ENCODE measurements at places on chromosomes 3 and 15.
A peak's percentile ranks its signal among the peaks of the same experiment; 100 is the strongest.

GRCh38 chr3:14431452-14431916 is 29.1 kb downstream of the SLC6A6 start:
- no peak for DNase-seq

GRCh38 chr3:52432691-52433141 is 12.2 kb downstream of the SEMA3G start:
- no peak for DNase-seq

GRCh38 chr3:159624616-159625015 is 364.0 kb upstream of the IL12A start:
- no peak for DNase-seq

DNA sequence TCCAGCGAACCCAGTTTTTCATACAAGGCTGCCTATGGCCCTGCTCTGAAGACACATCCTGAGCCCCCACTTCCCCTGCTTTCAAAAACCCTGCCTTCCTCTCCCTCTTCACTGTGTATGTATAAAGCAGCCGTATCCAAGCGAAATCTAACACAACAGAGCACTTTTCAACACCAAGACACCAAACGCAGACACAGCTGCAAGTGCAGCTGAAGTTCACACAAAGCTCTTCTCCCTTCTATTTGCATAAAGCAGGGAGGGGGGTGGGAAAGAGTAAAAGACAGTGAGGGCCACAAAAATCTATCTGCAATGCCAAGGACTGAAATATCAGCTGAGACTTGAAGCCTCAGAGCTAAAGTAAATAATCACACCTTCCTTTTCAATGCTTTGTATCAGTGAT is 35.1 kb upstream of the CSPG5 start:
- no peak for DNase-seq

DNA sequence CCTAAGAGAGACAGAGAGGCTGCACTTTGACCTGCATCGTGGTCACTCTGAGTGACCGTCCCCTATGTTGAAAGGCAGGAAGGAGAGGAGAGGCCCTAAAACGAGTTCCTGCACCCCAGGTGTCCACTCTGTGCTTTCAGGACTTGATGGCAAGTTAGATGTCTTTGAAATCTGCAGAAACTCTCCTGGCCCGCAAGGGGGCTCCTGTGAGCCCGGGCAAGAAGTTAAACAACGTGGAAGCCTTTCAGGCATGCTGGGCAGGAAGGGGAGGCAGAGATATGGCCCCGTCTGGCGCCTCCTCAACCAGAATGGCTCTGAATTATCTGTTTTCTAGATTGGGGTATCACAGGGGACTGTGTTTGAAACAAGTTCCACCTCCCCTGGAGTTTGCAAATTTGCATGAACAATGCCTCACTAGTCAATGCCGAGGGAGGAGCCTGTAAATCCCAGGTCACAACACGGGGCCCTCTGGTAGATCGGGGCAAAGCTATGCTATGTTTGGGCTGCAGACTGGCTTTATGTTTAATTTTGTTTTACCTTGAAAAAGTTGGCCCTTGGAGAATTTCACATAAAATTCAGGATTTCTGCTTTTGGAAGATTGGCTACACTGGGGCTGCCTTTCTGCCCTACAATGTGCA is 9.8 kb downstream of the CTXND1 start:
- peak; percentile 56 for DNase-seq

- no peak for DNase-seq
These were observed 26.2 kb downstream of the LRRFIP2 start for GRCh38 chr3:37148208-37148607.

GRCh38 chr15:62799037-62799436 is 243.5 kb upstream of the TPM1 start:
- no peak for DNase-seq

GRCh38 chr15:28933710-28934445 is 48.1 kb downstream of the APBA2 start:
- no peak for DNase-seq

DNA sequence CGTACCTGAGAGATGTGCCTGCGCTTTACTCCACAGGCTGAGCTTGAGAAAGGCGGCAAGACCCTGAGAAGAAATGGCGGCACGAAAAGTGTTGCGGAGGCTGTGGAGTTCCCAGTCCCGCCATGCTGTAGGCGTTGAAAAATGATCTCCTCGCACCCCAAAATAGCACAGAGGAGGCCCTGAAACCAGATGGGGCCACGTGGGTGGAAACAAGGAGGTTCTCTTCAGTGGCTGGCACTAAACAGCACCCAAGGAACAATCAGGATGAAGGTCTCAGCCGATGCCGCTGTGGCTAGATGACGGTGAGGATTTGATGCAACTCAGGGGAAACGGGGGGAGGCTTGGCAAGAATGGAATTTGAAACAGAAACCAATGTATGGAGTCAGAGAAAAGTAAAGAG is 57.3 kb downstream of the TMEM212 start:
- DNase-seq = no peak

- no peak for DNase-seq
These were observed 8.0 kb downstream of the CCDC14 start for GRCh38 chr3:123952844-123953520.

- DNase-seq = no peak
These were observed 12.1 kb downstream of the LACTB start for GRCh38 chr15:63133786-63134185.

GRCh38 chr15:65806397-65806796 is 14.3 kb upstream of the DENND4A start:
- DNase-seq = no peak

DNA sequence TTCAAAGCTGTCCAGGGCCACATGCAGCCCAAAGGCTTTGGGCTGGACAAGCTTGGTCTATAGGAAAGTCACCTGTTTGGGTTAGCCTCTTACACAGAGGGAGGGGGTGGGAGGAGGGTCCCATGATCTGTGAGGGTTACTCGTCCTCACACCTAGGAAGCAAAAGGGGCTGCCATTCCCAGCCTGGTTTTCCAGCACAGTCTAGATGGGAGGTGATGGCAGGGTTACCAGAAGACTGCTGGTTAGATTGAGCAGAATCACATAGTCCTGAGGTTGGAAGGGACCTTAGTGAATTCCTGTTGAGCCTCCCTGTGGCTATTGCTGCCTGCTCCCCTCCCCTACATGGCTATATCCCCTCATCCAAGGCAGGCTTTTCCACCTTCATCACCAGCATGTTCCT is 101.8 kb downstream of the SEMA5B start:
- no peak for DNase-seq

DNA sequence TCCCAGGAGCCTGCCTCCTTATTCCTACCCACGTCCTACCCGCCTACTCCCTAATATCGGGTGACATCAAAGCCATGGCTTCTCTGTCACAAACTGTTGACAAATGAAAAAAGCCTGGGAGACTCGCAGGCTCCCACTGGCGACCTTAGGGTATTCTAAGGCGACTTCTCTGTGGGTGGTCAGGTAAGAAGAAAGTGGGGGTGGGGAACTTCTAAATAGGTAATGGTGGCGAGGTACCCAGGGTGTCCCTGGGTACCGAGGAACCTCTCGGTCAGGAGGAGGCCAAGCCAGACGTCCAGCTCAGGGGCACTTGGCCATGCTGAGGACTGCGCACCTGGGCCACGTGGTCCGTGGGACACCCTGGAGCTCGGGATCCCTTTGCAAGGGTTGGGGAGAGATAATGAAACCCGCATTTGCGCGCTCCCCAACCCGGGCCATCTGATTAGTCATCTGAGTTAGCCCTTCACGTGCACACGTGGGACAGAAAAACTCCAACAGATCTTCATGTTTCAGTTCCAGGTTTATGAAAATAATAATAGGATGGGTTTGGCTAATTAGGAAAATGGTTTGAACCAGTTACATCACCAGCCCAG is 78.2 kb downstream of the NR2F2 start:
- no peak for DNase-seq

DNA sequence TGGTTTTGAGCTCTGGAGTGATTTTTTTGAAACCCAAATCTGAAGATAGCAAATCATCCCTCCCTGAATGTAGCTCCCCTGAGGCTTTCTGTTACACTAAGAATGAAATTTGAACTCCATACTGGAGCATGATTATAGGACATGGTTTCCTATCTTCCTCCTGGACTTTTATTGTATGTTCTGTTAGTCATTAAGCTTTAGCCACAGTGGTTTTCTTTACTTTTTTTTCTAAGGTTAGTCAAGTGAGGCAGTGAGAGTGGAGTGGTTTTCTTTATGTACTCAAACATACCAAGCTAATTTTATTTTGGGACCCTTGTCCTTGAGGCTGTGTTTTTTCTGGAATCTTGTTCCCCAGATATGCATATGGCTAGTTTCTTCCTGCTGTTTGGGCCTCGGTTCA is 55.2 kb upstream of the FRMD4B start:
- DNase-seq = no peak

DNA sequence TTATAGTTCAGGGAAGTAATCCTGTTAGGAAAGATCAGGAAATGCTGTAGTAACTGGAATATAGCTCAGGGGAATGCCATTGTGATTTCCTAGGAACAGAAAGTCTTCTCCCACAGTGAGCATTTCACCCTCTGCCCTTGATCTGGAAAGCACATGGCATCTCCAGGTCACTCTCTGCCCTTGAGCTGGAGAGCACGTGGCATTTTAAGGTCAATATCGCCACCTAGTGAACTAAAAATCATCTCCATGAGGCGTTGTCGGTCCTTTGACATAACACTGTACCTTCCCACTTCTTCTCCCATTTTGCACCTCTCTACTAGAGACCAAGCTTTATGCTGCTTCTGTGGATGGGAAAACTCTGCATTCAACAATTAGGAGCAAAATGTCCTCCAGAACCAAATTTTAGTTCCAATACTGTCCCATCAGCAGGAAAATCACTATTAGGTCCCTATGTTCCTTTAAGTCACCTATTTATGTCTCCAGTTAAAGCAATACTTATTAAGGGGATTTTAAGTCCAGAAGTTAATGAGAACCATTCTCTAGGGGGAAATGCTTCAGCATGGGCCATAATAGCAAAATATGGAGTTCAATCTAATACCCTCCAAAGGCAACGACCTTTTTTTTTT is 54.7 kb upstream of the GK5 start:
- DNase-seq = peak; percentile 41

DNA sequence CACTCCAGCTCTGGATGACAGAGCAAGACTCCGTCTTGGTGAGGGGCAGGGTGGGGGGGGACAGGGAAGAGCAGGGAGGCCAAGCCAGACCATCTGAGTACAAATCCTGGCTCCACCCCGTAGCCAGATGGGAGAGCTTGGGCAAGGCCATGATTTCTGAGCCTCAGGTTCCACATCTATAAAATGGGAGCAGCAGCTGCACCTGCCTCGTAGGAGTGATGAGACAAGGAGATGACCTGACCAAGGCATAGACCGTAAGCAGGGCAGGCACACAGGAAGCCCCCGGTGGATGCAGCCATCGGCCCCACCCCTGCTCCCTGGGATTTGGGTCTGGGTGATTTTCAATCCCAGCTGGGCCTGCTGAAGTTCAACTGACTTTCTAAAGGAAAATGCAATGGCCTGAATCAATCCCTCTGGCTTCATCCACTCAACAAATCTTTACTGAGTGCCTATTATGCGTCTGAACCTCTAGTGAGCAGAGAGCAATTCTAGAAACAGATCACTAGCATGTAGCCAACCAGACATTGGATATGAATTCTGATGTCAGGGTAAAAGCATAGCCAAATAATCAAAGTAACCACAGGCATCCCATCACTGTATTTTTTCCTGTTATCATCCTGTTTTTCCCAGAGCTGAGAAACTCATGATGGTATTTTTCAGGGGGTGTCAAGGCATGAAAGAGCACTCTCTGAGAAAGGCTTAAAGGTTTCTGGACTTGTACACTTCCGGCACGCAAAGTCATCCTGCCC is 141.2 kb downstream of the NUP210 start:
- DNase-seq = no peak

DNA sequence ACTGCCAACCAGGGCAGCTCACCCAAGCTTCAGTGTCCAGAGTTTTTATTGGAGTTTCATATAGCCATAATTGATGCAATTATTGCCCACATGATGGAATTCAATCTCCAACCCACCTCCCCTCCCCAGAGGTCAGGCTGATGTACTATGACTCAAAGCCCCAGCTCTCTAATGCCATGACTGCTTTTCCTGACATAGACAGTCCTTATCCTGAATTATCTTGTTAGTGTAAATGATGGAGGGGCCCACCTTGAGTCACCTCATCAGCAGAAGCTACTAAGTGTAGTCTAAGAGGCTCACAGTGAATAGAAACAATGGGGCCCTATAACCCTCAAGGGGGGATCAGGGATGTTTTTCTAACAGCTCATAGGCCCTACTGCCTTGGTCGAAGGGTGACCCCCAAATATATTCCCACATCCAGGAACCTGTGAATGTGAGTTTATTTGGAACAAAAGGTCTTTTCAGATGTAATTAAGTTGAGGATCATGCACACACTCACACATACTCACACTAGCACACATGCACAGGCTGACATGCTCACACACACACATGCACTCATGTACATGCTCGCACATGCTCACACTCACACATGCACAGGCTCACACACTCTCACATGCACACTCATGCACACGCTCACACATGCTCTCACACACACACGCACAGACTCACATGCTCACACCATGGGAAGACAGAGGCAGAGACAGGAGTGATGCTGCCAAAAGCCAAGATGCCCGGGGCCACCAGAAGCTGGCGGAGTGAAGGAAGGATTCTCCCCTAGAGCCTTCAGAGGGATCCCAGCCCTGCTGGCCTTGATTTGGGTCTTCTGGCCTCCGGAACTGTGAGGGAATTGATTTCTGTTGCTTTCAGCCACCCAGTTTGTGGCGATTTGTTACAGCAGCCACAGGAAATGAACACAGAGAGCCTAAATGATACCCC is 131.2 kb upstream of the SMAD3 start:
- DNase-seq = no peak

- DNase-seq = no peak
These were observed 868 bp downstream of the BTBD1 start for GRCh38 chr15:83066034-83066733.

DNA sequence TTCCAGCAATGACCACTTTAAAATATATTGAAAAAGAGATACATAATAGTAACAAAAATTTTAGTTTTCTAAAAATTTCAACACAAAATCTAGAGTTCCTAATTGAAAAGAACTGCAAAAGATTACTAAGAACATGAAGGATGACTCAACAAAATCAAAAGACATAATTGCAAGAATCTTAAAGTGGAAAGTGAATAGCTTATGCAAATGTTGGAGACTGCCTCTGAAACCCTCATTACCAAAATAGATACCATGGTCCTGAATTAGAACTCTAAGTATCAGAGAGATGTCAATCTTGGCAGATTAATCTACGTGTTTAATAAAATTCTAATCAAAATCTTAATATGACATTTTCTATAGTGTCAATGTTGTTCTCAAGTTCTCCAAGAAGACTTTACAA is 60.7 kb upstream of the SGO1 start:
- no peak for DNase-seq

DNA sequence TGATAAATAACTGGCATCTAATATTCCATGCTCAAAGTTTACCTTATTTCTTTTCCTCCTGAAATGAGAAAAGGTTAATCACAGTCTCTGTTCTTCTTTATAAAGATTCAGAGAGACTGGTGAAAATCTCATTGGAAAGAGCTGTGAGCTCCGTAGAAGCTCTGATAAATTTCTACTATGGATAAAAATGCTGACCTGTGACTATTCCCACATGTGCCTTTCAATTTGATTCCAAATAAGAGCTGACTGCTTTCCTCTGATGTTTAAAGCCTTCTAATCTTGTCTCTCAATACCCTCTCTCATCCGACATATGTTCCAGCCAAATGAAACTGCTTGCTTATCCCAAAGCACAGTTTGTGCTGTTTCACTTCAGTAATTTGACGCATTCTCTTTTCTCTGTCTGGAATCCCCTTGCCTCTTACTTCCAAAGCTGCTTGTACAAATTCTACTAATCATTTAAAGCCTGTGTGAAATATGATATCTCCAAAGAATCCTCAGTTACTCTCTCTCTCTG is 130.1 kb downstream of the RTP4 start:
- DNase-seq = no peak
